Stimulated activated effector memory CD8-positive, alpha-beta T cell treated with anti-CD3 and anti-CD28 coated beads, Interleukin-12 subunit alpha, Interleukin-12 subunit beta, amount 100 ng/mL, for 72 hours (primary cell): ENCODE measurements at places on chromosomes 2 and 18.

GRCh38 chr18:52667463-52668065 is 327.6 kb downstream of the DCC start:
- no peak for DNase-seq

- DNase-seq, result no peak
Measured at GRCh38 chr18:63143330-63143771, 176.2 kb downstream of the BCL2 start.

GRCh38 chr2:84741182-84741822 is 139.6 kb downstream of the TRABD2A start:
- DNase-seq, result peak; percentile 63

- no peak for DNase-seq
Measured at GRCh38 chr18:12007063-12007462, 25.8 kb downstream of the IMPA2 start.

DNA sequence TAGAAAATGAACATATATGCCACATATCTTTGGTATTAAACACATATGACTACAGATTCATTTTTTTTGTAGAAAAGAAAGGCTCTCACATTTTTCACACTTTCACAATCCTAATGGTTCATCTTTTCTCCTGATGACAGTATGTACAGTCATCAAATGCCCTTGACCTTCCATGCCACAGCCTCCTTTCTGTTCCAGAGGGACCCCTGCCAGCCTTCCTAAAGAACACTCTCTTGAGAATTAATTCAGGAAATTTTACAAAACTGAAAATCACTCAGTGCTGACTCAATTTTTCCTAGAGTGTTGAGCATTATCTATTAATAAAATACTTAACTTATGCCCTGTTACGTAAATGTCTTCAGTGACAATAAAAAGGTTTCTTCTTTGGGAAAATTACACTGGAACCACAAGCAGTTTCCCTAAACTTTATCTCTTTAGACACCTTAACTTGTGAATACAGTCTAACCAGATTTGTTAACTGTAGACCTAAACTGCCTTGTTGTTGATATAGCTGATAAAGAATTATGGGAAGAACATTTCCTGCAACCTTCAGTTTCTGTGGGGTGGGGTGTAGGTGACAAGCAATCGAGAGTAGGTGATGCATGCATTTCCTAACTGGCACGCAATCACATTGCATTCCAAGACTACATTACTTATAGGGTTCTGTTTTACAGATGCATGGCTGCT is 15.3 kb upstream of the ACOXL start:
- no peak for DNase-seq

DNA sequence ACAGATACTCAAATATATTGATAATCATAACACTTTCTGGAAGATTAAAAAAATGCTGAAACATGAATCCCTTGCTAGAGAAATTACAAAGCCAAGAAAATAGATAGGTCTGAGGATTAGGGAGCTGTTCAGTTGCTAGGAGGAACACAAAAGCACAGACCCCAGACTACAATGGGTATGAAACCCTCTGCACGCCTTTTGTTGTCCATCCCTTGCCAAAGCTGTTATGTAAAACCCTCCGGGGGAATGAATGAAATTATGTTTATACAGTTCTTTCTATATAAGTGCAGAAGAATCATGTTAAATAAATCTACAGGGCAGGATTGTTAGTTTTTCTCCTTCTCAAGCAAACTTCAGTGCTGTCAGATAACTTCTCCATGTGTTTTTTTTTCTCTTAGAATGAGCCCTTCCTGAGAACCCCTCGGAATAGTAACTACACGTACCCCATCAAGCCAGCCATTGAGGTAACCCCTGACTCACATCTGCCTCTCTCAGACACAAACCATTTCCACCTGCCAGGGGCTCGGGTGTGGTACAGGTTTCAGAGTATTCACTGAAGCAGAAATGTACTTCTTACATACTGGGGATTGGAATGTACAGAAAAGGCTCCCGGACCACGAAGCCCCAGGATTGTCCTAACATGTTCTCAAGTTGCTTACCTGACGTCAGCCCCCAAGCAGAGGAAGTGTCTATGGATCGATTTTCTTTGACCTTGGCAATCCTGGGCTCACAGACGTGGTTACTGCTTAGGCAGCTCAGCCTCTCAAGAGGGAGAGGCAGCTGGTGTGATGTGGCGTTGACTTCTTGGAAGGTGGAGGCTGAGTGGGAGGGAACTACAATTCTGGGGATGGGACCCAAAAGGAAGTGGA is 118.0 kb downstream of the PLB1 start:
- DNase-seq, result no peak

DNA sequence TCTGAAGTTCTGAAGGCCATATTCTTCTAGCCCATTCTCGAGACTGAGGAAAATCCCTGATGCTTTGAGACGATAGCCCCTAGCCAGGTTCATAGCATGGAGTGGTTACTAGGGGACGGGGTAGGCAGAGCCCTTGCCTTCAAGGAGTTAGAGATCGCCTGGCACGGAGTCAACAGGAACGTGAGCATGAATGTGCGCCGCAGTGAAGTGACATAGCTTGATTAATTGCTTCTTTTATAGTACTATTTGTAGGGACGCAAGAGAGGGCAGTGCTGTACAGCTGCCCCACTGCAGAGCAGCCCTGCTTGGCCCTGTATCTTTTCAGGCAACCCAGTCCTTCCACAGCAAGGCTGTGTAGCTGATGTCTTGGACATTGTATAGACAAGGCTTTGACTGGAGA is 26.2 kb downstream of the HRH4 start:
- DNase-seq, result no peak

DNA sequence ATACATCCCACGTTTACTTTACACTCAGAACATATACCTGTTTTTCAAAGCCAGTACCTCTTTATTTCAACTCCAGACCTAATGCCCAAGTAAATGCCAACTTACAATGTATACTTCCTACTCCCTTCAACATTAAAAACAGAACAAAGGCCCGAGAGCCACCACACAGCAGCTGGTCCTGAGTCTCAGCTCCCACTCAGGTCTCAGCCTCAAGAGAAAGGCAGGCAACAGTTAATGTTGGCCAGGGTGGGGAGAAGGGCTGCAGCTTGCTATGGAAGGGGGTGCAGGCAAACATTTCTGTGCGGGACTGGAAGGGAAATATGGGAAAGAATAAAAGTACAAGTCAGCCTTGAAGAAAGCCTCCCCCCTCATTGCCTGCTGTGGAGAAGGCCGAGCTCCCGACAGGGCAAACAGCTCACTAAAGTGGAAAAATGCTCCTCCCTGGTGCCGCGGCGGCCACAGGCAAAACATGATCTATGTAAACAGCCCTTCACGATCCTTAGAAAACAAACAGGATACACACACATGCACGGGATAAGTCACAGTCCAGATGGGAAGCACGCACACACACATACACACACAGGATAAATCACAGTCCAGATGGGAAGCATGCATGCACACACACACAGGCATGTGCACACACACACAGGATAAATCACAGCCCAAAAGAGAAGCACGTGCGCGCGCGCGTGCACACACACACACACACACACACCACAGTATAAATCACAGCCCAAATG is 67.4 kb downstream of the ADNP2 start:
- no peak for DNase-seq

DNA sequence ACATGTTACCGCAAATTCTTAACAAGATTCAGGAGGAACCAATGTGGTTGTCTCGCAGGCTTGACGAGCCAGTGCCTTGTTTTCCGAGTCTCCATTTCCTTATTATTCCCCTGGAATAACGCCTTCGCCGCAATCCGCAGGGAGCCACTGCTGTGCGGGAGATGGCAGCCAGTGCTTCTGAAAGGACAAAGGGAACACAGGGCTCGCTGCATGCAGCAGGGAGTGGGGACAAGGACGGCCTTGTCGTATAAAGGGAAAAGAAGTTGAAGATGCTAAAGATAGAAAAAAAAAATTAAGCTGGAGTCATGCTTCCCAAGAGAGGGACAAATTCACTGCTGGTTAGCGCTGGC is 221.4 kb downstream of the NDUFA10 start:
- no peak for DNase-seq

- no peak for DNase-seq
Measured at GRCh38 chr18:57961876-57962505, 82.0 kb upstream of the NEDD4L start.
